ENCODE measurements at places on chromosomes 7 and 10.

DNA sequence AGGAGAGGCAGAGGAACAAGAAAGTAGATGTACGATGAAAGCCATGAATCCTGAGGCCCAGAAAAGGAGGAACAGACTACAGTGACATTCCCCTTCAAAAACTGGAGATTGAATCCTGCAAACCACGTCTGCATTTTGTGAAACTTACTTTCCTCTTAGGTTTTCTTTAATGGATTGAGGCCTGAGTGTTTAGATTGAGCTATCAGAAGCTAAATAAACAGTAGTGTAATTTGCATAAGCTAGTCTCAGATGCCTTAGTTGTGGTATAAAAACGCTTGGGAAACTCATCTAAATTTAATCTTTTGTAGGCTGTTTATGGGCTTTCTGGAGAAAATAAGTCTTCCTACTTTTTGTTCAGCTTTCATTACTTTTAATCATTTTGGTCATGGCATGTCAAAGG is 94.8 kb upstream of the HDAC9 start:
- DNase-seq, result no peak

- DNase-seq, result no peak
These were observed 83.9 kb downstream of the CXCL12 start for GRCh38 chr10:44300666-44301649.

DNA sequence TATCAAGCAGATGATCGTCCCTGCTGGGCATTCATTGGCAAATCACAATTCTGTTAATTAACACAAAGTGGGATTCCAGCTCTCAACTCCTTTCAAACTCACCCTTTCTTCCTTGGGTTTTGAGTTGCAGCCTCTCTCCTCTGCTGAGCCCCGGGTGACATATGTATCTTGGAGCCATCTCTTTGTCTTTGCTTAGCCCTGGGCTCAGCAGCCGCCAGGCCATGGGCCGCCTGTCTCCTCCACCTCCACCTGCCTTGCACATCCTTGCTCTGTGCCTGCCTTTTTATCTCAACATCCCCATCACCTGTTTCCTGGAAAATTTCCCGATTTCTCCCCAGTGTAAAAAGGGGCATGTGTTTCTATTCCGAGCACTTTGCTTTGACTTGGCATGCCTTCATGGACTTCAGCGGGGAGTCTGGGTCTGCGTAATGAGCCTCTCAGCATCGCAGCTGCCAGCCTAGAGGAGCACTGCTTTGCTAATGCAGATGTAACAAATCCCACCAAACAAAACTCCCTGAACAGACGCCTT is 141.3 kb upstream of the AGK start:
- DNase-seq, result no peak

- DNase-seq, result no peak
These were observed 14.0 kb upstream of the GTPBP4 start for GRCh38 chr10:974038-974784.

DNA sequence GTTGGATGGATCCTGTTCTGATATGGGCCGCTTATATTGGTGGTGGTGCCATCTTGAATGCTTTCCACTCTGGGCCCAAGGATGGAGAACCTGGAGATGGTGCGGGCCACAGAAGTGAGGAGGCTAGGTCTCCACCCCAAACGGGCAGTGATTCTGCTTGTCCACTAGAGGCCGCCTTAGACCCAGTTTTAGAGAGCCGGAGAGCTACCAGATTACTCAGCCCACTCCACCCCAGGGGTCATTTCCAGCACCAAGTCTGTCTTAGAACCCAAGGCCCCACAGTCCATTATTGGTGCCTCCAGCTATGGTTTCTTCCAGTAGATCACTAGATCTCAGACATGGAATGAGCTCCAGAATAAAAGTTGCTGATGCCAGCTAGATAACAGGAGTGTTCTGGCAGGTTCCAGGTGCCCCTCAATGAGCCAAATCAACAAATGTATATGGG is 11.8 kb upstream of the CAMK2G start:
- DNase-seq, result peak; percentile 45

DNA sequence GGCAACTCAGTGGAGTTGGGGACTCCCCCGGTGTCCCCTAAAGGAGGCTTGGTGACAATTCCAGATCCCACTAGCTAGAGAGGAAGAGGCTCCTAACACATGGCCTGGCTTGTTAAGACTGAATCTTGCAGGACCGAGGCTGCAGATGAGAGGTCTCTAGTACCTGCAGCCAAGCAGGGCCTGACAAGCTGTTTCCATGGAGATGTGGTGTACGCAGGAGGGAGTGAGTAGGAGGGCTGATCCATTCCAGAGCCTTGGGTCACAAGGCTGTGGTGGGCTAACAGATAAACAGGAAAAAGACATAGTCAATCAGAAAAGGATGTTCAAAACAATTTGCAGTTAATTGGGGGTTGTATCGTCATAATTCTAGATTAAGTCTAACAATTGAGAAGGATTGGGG is 77.3 kb upstream of the MKLN1 start:
- DNase-seq, result no peak

- DNase-seq, result no peak
These were observed 78.2 kb downstream of the GALNT11 start for GRCh38 chr7:152103691-152104090.

DNA sequence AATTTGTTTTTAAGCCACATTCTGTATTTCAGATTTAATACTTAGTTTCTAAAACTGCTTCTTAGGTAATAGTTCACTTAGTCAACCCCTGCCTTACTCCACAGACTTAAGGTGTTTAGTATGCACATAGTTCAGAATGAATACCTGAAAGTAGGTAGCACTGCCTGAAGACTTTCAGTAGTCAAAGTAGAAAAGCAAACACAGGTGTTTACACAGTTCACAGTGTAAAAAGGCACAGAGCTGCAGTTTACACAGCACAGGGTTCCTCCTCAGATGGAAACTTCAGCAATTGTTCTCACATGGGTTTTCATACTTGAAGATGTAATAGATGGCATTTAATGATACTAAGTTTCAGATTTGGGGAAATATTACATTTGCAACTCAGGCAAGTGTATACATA is 3.1 kb upstream of the PKD1L1 start:
- DNase-seq, result no peak

- no peak for DNase-seq
These were observed 4.1 kb downstream of the DKK1 start for GRCh38 chr10:52318136-52318701.

DNA sequence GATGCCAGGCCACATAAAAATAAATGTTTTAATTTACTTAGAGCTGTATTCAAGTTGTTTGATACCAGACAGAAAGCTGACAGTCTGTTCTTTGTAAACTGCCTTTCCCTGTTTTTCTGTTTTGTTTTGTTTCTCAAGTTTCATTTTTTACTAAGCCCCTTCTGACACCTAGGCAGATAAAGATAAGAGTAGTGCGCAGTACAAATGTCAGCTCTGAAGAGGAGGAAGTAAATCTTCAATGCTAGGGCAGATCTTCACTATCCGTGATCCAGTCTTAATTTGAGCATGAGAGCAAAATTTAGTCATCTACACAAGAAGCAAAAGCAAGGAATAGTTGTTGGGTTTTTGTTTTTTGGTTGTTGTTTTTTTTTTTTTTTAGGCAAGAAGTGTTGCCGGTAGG is 27.3 kb downstream of the MTURN start:
- no peak for DNase-seq

DNA sequence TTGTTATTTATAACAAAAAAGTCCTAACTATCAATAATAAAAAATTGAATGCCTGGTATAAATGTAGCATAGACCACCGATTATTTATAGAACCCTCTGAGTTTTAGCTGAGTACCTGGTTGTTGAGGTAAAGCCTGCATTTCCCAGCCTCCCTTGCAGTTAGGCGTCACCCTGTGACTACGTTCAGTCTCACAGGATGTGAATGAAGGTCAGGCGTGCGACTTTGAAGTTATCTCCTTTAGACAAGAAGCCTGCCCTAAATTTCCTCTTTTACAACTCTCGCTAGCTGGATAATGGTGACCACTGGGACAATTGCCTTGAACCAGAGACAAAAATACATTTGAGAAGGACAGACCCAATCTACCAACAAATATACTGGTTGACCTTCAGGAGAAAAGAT is 67.5 kb upstream of the TES start:
- DNase-seq, result no peak

GRCh38 chr10:103759100-103759781 is 96.1 kb downstream of the SH3PXD2A start:
- DNase-seq, result no peak

DNA sequence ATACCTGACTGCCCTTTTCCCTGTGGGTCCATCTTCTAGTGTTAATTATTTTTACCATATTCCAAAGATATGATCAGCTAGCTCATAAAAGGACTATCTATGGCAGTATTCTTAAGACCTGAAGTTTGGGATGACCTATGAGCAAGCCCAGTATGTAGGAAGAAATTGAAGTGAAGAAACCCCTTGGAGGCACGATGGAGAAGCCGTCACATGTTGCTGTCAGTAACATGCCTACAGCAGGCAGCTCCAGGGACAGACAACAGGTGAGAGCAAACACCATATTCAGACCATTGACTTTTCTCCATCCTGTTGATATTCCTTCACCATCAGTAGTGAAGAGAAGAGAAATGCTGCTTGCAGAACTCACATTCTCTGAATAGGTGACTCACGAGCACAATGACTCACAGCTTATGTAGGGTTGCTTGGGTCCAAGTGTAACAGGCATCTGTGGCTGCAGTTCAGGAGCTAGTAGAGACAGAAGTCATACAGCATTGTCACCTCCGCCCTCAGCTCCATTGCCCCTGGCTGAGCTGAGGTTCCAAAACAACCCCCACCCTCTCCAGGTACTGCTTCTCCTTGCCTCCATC is 8.4 kb upstream of the LYZL2 start:
- peak; percentile 3 for DNase-seq

Measured in activated CD4-positive, alpha-beta T cell treated with anti-CD3 and anti-CD28 coated beads for 24 hours (primary cell).